ENCODE measurements at places on chromosomes 4 and X.

- DNase-seq, result no peak
Measured at GRCh38 chr4:6781113-6781512, 1.4 kb upstream of the KIAA0232 start.

- no peak for DNase-seq
Measured at GRCh38 chr4:5096261-5096660, 45.0 kb downstream of the STK32B start.

GRCh38 chrX:138945219-138945618, 233.7 kb upstream of the FGF13 start:
- DNase-seq, result no peak

DNA sequence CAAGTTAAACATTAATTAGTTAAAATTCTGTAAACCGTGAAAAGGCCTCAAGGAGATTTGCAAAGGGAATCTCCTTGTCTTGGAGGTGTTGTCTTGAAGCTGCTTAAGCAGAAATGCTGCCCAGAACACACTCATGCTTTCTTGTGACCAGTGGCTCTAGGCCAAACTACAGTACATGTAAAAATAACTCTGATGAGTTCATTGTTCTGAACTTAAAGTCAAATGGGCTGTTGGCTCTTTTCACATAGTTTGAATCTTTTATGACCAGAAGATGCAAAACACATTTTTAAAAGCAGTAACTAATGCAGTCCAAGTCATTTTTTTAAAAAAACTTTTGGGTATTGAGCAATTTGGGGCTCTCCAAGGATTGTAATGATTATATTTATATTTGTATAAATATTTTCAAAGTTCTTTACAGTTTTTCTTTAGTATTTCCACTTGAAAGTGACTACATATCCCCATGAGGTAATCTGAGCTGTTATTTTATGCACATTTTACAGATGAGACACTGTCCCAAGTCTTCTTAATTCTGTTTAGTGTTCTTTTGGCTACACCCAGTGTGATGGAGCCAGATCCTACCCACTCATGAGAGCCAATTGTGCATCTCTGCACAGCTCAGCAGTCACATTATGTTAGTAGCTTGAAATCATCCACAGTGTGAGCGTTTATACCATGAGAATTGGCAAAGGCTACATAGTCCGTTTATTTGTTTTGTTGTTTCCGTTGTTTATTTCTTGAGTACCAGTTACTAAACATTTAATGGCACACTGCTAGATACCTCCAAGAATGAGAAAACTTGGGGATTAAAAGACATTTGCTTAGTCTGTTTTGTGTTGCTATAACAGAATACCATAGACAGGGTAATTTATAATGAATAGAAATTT, 112.8 kb upstream of the ATXN3L start:
- DNase-seq, result no peak

GRCh38 chr4:104896660-104897645, 249.7 kb upstream of the TET2 start:
- DNase-seq, result no peak

DNA sequence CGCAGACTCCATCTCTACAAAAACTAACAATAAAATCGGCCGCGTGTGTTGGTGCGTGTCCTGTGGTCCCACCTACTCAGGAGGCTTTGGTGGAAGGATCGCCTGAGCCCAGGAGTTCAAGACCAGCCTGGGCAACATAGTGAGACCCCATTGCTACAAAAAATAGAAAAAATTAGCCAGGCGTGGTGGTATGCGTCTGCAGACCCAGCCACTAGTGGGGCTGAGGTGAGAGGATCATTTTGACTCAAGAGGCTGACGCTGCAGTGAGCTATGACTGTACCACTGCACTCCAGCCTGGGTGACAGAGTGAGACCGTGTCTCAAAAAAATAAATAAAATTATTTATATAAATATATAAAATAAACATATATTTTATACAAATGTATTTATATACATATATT, 22.3 kb downstream of the ASMTL start:
- DNase-seq, result no peak

- no peak for DNase-seq
Measured at GRCh38 chr4:142365391-142365790, 480.7 kb downstream of the INPP4B start.

GRCh38 chrX:134460005-134460861, at the start of gene HPRT1:
HPRT1 (plus strand) TSS chrX:134460165; CDS start chrX:134460312, 147 bp downstream.
- DNase-seq, result peak; percentile 65

- DNase-seq, result no peak
Measured at GRCh38 chrX:139850968-139851367, 81.9 kb downstream of the ATP11C start.

- no peak for DNase-seq
Measured at GRCh38 chrX:153875391-153876111, 10.4 kb downstream of the L1CAM start.

- DNase-seq, result no peak
Measured at GRCh38 chr4:172983014-172983413, 185.6 kb upstream of the GALNT7 start.

DNA sequence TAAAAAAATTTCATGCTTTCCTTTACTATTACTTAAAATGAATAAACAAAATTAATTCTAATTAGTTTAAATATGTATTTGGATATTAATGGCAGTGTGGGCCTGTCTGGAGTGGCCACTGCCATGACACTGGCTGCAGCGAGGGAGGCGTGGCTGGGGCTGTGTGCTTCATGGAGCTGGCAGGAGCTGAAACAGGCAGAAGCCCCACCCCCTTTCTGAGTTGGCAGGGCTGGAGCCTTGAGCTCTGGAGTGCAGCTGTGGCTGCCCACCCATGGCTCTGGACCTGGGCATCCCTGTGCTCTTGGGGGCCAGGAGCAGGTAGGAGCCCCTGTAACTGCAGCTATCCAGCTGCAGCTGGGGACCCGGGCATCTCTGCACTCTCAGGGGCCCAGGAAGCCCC, 8.2 kb upstream of the HSD17B11 start:
- no peak for DNase-seq

DNA sequence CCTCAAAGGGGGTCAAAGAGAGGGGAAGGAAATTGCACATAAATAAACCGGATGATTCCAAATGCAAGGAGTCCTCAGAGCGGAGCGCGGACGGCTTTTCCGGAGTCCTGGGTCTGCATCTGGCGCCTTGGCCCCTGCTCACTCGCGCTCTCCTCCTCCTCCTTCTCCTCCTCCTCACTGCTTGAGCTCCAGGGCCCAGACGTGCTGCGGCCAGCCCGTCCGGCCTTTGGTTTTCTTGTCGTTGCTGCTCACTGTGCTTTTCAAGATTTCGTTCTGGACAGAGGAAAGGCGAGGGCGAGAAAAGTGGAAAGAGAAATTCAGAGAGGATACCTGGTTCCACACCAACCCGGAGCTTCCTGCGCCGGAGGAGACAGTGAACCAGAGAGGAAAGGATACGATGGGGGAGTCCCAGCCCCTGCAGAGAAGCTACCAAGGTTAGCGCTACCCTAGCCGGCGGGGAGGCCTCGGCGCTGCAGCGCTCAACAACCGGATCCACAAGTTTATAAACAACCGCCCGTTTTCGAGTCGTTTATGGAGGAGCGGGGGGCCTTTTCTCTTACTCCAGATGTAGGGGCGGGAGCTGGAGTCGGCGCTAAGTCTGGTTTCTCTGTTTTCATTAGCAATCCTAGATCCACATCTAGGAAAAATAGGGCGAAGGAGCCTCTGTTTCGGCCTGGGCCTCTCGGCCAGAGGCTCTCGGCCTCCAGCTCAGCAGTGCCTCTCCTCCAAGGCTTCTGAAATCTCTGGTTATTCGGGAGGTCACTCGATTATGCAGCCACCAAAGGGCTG, 2.7 kb downstream of the HAND2 start:
- DNase-seq, result no peak

GRCh38 chr4:7156761-7157488, 35.4 kb upstream of the SORCS2 start:
- no peak for DNase-seq

DNA sequence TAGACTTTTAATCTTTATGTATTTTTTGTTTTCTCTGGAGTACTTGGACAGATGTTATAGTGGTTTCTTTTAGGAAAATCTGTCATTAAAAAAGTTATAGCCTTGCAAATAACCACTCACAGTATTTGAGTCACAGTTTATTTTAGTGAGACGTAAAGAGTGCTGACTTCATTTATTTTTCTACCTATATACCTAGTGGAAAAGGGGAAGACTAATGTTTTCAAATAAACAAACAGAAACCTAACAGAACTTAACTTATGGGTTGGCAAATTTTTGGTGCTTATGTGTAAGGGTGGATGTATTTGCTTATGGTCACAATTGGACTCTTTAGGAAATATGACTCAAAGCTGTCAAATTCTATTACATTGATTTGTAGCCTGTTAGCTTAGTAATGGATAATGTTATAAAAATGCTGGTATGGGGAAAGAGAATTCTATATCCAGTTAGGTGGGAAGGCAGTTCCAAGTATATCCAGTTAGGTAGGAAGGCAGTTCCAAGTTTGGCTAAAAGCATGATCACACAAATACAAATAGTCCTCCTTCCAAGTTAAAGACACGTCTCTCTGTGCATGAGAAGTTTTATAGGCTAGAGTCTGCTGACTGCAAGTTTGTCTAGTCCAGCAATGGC, 61.9 kb downstream of the SLC9A6 start:
- DNase-seq, result no peak

- DNase-seq, result no peak
Measured at GRCh38 chrX:38327775-38328081, 419 bp upstream of the RPGR start.

GRCh38 chr4:153966641-153967040, 177.8 kb upstream of the SFRP2 start:
- no peak for DNase-seq

DNA sequence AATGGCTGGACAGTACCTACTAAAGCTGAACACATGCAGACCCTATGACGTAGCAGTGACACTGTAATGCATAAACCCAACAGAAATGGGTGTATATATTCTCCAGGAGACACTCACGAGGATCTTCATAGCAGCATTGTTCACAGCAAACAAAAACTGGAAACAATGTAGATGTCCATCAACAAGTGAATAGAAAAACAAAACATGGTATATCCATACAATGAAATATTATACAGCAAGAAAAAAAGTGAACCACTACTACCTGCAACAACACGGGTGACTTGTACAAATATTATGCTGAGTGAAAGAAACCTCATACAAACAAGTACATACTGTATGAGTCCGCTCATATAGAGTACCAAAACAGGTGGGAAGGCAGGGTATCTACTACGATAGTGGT, 16.5 kb downstream of the ARHGEF6 start:
- DNase-seq, result no peak

DNA sequence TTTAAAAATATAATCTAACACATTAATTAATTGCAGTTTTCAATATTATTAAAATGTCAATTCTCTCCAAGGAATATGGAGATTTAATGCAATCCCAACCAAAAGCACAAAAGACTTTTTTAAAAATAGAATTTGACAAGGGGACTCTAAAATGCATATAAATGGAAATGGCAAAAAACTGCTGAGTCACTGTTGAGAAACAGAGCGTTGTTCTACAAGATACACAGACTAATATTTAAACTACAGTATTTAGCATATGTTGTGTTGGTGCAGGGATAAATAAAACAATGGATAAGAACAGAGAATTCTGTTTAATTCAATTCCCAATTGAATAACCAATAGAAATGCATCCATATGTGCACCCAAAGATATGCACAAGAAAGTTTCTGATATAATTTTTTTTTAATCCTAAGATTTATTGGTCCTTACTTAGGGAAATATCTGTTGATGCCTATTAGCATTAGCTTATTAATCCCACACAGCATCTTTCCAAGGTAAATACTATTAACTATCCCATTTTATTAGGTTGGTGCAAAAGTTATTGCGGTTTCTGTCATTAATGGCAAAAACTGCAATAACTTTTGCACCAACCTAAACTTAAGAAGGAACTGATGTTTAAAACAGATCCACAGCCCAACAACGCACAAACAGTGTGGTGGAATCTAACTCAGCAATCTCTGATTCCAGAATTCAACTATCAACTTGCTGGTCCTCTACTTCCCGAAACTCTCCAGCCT, 86.8 kb upstream of the VEGFC start:
- no peak for DNase-seq

GRCh38 chr4:58175024-58175423, 1064.8 kb upstream of the IGFBP7 start:
- DNase-seq, result no peak

DNA sequence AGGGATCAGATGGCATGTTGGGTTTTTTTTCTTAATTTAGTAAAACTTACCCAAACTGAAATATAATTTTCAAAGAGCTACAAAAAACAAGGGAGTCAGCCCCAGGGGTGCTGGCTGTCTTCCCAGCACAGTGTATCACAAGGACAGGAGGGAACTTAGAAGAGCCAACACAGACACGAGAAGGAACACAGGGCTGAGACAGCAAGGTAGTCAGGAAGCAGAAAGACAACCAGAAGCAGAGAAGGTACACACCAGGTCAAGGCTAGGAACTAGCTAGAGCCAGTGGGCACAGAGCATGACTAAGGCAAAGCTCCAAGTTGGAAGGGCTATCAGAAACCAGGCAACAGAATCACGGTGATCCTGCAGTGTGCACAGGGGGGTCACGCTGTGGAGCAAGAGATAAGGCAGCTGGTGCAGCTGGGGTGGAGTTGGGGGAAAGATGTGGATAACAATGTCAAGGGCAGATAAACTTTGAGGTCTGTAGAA, 168.7 kb downstream of the NR3C2 start:
- DNase-seq, result no peak

DNA sequence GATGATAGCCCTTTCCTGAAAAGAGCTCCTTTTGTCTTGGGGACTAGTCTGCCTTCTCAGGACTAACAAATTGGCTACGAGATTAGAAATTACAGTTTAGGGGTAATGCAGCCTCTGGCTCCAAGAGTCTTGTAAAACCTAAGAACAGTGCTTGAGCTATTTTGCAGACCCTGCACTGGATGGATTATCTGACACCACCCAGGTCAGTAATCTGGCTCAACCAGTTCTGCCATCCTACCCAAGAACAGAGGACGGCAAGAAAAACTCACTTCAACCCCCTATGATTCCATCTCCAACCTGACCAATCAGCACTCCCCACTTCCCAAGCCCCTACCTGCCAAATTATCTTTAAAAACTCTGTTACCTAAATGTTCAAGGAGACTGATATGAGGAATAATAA, 225.1 kb downstream of the FAM47A start:
- DNase-seq, result no peak

DNA sequence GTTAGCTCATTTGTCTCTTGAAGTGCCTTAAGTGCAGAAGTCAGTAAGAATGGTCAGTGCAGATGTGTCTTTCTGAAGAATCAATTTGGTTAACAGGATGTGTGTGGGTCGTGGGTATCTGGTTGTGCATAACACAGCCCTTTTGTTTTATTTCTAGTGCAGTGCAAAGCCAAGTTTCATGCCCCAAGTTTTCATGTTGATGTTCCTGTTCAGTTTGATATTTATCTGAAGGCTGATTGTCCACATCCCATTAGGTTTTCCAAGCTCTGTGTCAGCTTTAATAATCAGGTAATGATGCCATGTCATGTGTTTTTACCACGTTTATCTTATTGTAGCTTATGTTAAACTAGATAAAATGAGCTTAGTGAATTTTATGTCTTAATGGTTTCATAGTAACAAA, 27.4 kb downstream of the TRAPPC11 start:
- DNase-seq, result no peak

Data from C1 segment of cervical spinal cord (tissue), 14 donors.